HFFc6 (cell line): ENCODE measurements at places on chromosomes 7 and 10.

DNA sequence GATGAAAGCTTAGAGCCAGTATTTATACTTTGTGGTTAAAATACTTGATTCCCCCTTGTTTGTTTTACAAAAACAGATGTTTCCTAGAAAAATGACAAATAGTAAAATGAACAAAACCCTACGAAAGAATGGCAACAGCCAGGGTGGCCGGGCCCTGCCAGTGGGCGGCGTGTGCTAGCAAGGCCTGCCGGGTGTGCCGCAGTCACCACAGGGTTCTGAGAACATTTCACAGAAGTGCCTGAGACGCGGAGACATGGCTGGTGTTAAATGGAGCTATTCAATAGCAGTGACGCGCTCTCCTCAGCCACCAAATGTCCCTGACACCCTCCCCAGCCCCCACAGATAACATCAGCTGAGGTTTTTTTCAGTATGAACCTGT lies 14.5 kb downstream of the GPR146 start:
- no peak for DNase-seq

DNA sequence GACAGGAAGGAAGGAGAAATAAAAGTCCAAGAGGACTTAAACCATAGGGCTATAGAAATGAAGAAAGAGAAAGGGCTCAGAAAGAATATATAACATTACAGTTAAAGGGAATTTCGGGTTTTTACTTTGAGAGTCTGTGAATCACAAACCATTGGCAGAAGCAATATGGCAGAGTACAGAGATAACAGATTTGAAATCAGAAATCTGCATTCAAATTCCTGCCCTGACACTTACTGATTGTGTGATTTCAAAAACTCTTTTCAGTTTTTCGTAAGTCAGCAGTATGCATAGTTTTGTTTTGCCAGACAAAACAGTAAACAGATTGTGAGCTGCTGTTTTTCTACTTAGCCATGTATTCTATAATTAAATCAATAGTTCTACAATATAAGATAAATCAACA lies 8.2 kb downstream of the JMJD1C start:
- DNase-seq, result no peak

GRCh38 chr7:31370609-31371008 lies 30.1 kb upstream of the NEUROD6 start:
- no peak for DNase-seq

DNA sequence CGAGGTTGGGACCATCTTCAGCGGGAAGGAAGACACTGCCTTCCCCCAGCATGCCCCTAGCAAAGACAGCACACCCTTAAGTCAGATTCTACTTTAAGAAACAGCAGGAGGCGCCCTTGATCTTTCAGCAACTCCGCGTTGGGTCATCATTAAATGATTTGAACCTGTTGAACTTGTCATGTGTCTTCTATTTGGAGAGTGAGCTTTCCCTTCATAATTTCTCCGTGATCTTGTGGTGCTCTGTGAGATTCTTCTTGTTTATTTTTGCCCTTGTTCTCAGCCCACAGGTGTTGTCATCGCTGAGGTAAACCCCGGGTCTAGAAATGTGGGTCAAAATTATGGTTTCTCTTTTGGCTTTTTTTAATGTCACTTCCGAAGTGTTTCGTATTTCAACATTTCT lies 49.5 kb upstream of the PITRM1 start:
- no peak for DNase-seq

GRCh38 chr7:74044366-74045350 lies 16.7 kb downstream of the ELN start:
- DNase-seq, result no peak

DNA sequence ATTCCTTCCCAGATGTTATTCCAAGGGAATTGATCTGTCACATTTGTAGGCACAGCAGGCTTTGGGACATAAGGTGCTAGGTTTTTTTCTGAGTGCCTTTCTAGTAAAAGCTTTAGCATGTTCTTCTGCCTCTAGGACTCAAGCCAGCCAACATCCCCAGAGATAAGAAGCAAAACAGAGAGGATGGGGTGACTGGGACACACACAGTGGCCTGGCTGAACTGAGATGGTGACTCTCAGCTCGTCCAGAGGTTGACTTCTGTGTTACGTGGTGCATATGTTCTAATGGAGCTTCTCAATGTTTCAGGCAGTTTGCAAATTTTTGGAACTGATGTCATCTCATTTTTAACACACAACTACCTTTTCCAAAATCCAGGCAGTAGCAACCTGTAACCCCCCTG lies 188.1 kb upstream of the CELF2 start:
- no peak for DNase-seq

DNA sequence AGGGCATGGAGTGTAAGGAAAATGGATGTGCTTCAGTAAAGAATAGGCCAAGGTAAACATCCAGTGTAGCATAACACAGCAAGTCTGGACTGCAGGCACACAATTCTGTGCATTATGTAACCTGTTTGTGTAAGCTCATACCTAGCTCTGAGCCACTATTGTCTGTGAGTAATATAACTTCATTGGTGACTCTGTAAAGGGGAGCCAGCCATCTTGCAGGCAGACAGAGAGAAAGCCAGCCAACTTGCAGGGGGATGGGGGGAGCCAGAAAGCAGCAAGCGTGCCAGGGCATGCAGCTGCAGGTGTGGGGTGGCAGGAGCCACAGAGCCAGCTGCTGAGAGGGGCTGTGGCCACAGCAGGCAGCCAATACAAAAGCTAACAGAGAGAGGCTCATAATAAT lies 449.2 kb downstream of the IPMK start:
- DNase-seq, result no peak

DNA sequence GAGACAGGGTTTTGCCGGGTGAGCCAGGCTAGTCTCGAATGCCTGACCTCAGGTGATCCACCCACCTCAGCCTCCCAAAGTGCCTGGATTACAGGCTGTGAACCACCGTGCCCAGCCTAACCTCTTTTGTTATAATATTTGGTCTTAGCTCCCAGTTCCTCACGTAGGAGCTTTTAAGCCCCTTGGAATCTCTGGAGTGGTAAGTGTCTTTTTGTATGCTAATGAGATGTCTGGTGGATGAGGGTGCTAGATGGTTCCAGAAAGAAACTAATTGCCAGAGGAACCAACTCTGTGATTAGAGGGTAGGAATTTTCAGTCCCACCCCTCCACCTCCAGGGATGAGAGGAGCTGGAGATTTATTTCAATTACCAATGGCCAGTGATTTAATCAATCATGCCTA lies 5.3 kb upstream of the ARPC1A start:
- DNase-seq, result no peak

DNA sequence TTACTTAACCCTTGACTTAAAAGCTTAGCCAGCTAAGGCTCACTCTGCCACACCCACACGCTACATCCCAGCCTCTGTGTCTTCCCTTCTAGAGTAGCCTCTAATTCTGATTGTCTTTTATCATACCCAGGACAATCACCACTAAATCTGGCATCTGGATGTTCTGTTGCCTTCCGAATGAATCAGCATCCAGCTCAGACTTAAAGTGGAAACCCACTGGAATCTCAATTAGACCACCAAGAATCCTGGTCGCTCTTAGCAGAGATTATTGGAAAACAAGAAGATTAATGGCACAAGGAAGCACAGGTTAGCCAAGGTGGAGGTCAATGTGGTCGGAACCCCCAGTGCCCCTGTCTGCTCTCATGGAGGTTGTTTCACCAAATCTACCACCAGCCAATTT lies 404.2 kb upstream of the FOXK1 start:
- no peak for DNase-seq

GRCh38 chr10:55466806-55467504 lies 665.9 kb upstream of the PCDH15 start:
- no peak for DNase-seq

GRCh38 chr7:133863362-133864061 lies 263.6 kb upstream of the LRGUK start:
- DNase-seq, result no peak

DNA sequence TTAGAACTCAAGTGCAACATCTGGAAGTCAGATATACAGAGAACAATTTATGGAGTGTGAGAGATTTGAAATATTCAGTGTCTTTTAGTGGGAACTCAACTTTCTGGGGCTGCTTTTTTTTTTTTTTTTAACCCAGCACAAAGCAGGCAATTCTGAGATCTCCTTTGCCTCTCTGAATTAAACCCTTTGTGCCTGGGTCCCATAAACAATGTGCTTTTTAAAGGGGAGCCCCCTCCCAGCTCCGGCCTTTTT lies 146.8 kb downstream of the CELF2 start:
- no peak for DNase-seq

DNA sequence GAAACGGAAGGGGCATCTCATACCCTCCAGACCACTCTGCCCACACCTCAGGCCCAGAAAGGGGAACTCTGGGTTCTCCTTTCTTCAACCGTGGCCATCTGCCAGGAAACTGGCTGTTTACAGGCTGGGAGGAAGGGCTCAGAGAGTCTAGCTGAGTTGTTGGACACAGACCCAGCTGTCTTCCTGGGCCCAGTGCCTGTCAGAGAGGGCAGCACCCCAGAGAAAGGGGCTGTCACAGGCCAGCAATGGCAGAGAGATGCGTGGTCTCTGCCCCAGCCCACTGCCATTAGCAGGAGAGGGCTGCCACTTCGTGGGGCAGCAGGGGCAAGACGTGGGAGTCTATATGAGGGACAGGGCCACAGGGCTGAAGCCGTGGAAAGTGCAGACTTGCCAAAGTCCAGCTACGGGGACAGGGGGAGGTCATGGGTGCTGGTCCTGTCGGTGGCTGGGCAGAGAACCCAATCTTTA lies 11.0 kb downstream of the GRID1 start:
- DNase-seq, result no peak

DNA sequence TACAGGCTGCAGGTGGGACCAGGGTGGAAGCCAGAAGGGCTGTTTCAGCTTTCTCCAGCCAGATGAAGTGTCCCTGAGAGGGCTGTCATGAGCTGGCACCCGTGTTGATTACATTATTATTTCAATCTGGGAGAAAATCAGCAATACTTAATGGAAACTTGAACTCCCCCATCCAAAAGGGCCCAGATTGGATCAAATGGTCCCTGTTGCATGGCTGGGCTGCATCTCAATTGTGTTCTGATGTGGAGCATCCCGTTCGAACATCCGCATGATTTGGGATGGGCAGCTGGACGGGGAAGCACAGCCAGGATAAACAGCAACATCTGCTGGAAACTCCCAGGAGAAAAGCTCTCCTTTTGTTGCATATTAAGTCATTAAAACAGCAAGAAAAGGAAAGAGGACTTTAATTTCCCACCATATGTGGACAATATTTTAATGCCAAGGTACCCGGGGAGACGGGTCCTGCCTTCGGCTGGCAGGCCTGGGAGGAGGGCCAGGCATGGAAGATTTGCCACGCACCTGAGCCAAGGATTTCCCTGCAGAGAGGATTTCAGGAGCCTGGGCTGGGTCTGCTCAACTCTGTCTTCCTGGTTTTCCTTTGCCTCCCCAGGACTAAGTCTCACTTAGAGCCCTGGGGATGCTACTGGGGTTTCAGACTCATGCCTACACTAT lies 52.4 kb downstream of the NPTX2 start:
- DNase-seq, result no peak
